ENCODE measurements at places on chromosomes 11 and 22.

- no peak for DNase-seq
Observed at GRCh38 chr22:20957102-20957682, 9.9 kb upstream of the AIFM3 start.

DNA sequence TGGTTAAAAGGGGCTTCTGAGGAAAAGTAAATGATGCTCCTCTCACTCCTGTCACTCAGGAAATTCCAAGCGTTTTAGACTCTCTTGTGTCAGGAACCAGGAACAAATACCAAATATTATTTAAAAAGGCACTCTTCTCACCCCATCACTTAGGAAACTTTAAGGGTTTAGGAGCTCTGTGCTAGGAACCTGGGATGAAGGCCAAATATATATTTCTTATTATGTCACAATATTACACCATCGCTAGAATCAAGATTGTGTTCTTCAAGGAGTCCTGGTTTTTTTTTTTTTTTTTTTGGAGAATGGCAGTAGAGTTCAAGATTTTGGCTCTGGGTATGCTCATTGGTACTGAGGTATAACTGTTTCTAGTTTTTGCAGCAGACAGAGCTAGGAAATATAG is 79.0 kb upstream of the HEPHL1 start:
- DNase-seq: no peak

- no peak for DNase-seq
Observed at GRCh38 chr11:3046641-3047040, 10.6 kb downstream of the CARS1 start.

- no peak for DNase-seq
Observed at GRCh38 chr22:32317524-32317923, 40.1 kb upstream of the RFPL3 start.

GRCh38 chr11:46456269-46457001 is 64.9 kb upstream of the CHRM4 start:
- DNase-seq: no peak

GRCh38 chr11:3129181-3129590 is 35.9 kb downstream of the OSBPL5 start:
- DNase-seq: no peak

- no peak for DNase-seq
Observed at GRCh38 chr11:84501750-84502149, 1125.4 kb downstream of the DLG2 start.

DNA sequence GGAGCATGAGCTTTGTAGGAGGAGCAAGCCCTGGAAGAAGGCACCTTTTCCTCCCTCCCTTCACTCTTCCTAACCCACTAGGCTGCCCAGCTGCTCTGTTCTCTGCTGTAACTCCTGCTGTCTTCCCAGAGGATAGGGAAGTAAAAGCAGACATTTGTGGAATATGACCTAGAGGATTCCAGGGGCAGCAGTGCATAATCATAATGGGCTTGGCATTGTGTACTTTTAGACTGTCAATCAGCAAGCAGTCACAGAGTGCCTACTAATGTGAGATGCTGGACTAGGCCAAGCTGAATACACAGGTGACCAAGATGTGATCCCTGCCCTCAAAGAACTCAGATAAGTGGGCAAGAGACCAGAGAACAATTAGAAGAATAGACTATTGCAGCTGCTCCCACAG is 133.0 kb downstream of the NAV2 start:
- no peak for DNase-seq

DNA sequence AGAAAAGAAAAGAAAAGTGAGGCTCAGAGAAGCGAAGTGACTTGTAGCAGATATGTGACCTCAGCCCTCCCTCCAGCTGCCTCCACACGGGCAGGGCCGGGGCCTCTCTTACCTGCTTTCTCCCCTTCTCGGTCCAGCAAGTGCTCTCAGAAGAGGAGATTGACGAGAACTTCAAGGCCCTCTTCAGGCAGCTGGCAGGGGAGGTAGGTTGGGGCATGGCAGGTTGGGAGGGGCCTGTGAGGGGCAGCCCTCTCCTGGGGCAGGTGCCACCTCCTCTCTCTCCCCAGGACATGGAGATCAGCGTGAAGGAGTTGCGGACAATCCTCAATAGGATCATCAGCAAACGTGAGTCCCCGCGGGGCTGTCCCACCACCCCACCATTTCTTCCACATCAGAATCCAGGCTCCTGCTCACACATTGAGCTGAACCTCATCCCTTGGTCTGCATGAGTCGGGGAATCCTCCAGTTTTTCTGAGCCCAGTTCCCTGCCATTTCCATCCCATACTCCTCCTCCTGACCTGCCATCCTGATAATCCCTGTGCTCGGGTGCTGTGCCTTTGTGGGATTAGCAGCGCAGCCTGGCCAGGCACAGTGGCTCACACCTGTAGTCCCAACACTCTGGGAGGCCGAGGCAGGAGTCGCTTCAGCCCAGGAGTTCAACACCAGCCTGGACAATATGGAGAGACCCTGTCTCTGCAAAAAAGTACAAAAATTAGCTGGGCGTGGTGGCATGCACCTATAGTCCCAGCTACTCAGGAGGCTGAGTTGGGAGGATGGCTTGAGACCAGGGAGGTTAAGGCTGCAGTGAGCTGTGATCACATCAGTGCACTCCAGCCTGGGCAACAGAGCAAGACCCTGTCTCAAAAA is 26.4 kb downstream of the CAPN1 start:
- DNase-seq: no peak

DNA sequence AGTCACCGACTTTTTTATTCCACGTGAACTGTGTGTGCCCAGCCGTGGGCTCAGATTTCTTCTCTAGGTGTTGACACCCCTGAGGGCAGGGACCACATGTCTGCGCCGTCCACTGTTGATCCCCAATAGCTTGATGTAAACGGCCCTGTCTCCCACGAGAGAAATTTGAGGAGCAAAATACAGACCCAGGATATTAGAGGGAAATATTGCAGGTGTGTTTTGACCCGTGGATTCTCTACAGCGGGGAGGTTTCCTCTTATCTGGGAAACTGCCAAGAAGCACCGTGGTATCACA is 437.5 kb downstream of the TBC1D22A start:
- DNase-seq: no peak

DNA sequence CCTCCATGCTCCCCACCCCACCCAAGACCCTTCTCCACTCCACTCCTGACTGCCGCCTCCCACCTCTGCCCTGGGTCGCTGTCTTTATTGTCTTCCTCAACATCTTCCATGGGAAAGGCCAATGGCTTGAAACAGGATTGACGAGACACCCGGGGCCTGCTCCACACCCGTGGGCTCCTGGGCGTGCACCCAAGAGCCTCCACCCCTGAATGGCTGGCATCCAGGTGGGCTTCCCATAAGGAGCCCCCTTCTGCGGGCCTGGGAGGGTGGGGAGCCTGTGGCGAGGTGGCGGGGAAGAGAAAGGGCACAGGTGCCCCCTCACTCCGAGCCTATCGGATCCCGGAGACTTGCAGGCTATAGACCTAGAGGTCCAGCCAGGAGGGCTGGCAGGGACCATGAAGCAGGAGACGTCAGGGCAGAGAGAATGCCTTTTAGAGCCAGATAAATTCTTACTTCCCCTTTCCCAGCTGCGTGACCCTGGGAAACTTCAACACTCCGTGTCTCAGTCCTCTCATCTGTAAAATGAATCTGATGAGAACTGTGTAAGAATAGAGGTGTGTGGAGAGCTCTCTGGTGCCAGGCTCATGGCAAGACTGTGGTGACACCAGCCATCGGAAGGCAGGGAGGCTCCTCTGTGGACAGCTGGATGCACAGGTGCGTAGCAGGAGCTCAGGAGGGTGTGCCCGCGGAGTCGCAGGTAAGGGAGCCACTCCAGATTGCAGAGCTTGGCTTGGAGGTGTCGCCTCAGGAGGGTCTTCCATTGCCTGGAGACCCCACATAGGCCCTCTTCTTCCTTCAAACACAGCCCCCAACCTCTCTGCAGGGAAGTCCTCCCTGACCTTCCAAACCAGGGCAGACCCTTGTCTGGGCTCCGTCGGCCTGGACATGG is 53.9 kb downstream of the SMIM38 start:
- DNase-seq: no peak

DNA sequence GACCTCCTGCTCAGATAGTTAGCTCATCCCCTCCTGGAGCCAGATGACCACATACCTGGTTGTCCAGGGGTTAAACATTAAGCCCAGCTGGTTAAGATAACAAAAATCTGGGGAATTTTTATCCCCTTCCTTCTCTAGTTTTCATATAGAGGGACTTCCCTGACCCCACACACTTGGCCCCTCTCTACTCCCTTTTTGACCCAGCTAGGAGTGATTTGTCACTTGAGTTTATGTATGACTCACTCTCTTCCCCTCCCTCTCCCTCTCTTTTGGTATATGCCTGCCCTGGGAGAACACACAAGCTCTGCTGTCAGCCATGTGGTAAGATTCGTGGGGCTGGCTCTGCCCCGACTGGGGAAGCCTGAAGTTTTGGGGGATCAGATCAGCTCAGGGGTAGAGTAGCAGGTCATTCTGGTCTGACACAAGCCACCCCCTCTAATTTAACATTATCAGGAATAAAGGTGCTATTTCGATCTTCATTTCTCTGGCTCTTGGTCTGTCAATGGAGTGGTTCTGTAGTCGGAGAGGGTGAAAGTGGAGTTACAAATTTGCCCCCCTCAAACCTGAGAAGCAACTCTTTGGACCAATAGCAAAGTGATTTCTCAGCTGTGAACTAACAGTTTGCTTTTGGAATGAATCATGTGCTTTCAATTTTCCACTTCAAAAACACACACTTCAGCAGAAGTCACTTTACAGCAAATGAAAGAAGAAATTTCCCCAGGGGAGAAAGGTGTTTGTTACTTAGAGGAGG is 415.3 kb upstream of the CADM1 start:
- DNase-seq: no peak

DNA sequence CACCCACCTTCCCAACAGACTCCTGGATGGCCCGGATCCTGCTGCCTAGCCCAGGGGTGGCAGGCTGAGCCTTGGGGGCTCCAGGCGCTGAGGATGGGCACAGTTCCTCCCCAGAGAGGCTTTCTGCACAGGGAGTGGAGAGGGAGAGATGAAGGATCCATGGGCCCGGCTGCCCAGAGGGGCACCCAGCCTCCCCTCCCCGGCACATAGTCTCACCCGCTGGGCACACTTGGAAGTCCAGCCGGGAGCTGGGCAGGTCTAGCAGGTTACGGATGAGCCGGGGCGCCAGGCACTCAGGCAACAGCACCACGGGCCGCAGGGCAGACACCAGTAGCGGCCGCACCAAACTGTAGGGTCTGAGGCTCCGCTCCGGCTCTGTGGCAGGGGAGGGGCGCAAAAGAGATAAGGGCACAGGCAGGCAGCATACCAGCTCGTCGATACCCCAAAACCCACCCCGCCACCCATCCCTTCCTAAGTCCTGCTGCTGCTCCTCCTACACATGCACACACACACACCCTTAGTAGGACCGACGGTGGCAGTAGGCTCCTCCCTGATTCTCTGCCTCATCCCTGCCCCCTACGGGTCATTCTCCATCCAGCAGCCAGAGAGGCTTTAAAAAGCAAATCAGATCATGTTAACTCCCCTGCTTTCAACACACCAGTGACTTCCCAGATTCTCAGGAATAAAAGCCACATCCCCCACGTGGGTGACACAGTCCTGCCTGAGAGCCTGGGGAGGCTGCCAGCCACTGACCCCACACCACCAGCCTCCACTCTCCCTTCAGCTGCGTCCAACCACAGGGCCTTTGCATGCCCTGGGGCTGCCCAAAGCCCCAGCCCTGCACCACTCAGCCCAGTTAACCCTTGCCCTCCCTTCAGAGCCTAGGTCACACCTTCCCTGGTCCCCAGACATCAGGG is 6.5 kb upstream of the MFNG start:
- no peak for DNase-seq

DNA sequence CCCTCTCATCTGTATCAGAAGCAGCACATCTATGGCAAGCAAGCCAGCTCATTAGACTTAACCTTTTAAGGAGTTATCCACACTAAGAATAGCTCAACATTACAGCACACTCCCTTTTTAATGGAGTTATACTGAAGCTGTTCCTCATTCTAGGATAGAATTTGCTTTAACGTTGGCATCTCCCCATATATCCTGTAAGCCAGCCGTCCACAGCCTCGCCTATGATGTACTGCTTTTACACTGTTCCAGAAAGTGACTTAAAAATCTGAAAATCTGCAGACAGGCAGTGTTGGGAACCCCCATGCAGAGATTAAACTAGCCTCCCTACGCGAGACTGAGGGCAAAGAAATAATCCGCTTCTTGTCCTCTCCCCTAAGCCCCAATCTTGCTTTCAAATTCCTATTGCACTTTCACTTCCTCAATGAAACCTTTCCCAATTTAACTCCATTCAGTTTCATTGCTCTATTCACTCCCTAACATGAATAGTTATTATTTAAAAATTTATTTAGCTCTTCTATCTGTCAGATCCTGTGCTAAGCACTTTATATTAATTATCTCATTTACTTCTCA is 225.0 kb downstream of the BLID start:
- DNase-seq: no peak

- no peak for DNase-seq
Observed at GRCh38 chr11:72373163-72373562, 61.2 kb downstream of the CLPB start.

DNA sequence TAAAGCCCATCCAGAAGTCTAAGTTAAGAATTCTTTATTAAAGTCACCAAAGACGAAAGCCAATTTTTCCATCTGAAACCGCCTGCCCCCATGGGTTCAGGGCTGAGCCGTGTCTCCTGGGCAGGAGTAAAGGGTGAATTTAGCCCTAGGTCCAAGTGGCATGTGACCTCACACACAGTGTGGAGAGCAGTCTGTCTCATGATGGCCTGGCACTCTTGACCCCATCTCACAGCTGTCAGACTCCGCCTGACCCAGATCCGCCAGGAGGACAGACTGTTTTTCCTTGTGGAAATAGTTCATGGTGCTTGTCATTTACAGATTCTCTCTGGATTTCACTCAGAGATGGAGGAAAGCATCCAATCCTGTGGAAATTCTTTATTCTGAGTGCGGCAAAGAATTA is 109.7 kb downstream of the GALNT18 start:
- no peak for DNase-seq

- DNase-seq: no peak
Observed at GRCh38 chr22:33921525-33922348, 1.5 kb upstream of the LARGE1 start.

DNA sequence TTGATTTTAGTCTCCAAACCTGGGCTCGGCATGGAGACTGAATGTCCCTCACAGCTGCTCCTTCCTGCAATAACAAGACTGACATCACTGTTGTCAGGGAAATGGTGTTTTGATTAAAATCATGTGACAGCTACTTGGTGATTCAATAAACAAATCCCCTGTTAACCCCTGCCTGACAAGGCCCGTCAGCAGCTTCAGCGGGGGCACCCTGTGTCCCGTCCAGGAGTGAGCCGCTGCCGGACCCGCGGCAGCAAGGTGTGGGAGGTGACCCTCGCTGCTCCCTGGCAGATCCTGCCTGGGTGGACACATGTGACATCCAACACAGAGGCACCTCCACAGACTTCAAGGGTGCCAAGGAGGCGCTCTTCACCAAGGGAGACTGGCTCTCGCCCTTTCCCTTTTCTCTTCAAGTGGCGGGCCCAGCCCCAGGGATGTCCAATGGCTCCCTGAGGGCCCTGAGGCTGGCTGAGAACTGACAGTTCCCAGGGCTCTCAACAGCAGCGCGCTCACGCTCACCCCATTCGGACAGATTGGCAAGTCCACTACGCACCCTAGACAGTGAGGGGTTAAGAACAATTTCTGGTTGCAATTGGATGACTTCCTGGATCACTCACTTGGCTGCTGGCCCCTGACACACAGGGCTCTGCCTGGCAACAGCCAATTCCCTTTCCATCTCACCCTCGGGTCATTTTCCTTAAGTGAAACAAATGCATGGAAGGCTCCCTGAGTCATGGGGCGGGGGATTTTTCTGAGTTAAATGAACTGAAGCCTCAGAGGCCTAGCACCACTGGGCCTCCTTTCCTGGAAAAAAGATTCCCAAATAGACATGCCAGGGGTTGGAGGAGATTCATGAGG is 30.7 kb downstream of the PPP2R1B start:
- no peak for DNase-seq

Data from Jurkat, Clone E6-1 (cell line).